ENCODE measurements at places on chromosomes 4 and X. TPM values are rescaled to one million over a fixed set of nuclear protein-coding genes. Genes with fewer than 3 reads are reported as not detected.

- H3K27me3 ChIP-seq = no peaks in the 10 kb centered on the region
- no peak overlapping the region for H3K4me3 ChIP-seq
- H3K27ac ChIP-seq = no peak overlapping the region
- no peaks in the 10 kb centered on the region for H3K36me3 ChIP-seq
- DNase-seq = no peak
- H3K4me1 ChIP-seq = no peaks in the 10 kb centered on the region
These were observed 207.5 kb downstream of the FAM47B start for GRCh38 chrX:35150052-35150451.

RASSF6 gene
- not detected for total RNA-seq

TCP11X2 gene
- total RNA-seq = not detected

GRCh38 chr4:101366331-101366730, 19.0 kb upstream of the PPP3CA start:
- H3K27me3 ChIP-seq = peaks cover 9% of the 10 kb centered on the region
- H3K36me3 ChIP-seq = peaks cover 11% of the 10 kb centered on the region
- no peak for DNase-seq
- H3K27ac ChIP-seq = no peak overlapping the region
- H3K4me1 ChIP-seq = no peaks in the 10 kb centered on the region
- H3K4me3 ChIP-seq = no peak overlapping the region

LRCH2 gene
- total RNA-seq = not detected
